ENCODE measurements at places on chromosomes 5 and 9.
A peak's percentile ranks its signal among the peaks of the same experiment; 100 is the strongest.

DNA sequence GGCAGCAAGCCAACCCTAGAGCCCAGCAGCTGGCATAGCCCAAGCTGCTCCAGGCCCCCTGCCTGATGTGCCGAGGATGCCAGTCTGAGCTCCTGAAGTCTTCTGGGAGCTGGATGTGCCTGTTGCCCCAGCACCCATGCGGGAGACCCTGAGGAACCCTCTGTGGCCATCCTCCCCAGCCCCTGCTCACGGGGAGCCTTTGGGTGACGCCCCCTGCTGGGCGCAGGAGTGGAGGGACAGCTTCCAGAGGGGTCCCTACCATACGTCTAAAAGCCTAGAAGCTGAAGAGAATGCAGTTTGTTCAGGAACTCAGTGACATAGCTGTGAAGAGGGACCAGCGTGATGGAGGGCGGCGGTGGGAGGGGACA, 33.1 kb upstream of the MVB12B start:
- no peak for DNase-seq

GRCh38 chr5:123285122-123286023, 137.8 kb downstream of the CEP120 start:
- no peak for DNase-seq

DNA sequence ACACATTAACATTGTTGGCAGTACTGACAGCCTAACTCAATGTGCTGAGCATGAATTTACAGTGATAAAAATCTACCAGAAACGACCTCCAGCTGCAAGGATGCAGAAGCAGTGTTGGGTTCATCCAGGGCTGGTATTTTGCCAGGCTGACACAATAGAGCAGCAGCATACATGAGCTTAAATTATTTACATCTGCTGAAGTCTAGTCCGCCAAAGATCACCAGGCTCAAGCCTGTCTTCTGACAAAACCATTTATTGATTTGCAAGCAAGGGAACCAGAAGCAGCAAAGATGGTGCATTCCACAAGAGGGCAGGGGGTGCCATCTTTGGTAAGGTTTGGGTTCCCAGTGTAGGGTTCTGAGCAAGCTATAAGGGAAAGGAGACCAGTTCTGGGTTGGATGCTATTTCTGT, 8.7 kb upstream of the C5orf34 start:
- DNase-seq = no peak

GRCh38 chr5:109484597-109484996, 74.8 kb upstream of the PJA2 start:
- DNase-seq = no peak

DNA sequence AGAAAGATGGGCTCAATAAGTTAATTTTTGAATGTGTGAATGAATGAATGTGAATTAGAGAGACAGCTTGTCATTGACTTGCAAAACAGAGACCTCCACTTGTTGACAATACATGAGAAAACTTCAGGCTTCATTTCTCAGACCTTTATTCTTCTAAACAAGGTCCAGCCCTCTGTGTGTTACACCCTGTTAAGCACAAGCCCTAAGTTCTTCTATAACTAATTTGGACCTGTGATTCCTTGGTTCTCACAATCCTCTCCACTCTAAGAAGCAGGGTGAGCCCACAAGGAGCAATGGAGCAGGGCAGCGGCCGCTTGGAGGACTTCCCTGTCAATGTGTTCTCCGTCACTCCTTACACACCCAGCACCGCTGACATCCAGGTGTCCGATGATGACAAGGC, at the start of gene TMEM174:
Gene TMEM174, plus strand, starts transcription at position 243 of the 400 bp plus-strand sequence. Its CDS starts 51 bp downstream, at position 294.
- no peak for DNase-seq

DNA sequence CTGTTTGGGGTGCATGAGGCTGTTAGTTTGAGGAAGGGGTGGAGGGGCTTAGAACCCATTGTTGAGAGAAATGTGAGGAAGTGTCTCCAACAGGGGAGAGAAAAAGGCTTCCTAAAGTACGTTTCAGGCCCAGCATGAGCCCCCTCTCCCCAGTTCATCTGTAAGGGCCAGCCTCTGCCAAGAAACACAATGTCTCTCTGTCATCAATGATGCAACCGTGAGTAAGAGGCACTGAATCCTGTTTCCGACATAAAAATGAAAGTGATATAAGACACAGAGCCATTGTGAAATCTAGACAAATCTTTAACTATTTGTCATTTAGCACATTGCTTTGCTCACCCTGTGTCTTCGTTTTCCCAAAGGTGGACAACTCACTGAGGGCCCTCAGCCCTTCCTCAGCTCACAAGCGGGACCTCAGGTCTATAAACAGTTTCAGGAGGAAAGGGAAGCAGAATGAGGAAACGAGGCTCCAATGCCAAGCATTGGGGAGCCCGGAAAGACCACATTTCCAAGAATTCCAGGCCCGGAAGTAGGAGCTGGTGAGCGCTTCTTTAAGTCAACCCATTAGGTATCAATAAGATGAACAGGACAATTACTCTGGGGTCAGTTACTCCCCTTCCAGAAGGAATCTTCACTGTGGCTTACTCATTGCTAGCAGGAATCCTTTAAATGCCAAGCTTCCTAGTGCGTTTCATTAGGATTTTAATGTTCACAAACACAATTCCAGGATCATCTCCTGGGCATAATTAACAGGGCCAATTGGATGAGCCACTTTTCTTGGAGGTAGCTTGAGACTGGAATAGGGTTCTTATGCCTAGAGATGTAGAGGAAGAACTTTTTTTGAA, 59.0 kb upstream of the KLF4 start:
- no peak for DNase-seq

DNA sequence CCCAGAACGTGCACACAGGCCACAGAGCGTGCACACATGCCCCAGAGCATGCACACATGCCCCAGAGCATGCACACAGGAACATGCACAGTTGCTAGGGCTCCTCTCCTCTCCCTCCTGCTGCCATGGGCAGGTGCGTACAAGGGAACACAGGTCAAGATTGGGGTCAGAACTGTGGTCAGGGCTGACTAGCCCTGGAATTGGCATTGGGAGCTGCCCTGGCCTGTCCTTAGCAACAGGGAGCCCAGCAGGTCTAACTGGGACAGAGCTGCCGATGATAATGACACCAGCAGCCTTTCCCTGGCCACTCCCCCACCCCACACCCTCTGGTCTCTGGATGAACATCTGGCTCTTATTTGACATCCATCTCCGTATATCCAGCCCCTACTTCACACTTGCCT, 8.0 kb downstream of the PCDH1 start:
- DNase-seq = no peak

- no peak for DNase-seq
Observed at GRCh38 chr9:108083796-108084352, 594.3 kb upstream of the KLF4 start.

- DNase-seq = peak; percentile 68
Observed at GRCh38 chr9:33466565-33467495, 6.9 kb downstream of the NOL6 start.

- no peak for DNase-seq
Observed at GRCh38 chr9:136719195-136719880, 7.0 kb downstream of the DIPK1B start.

- no peak for DNase-seq
Observed at GRCh38 chr9:129676975-129677374, 11.5 kb downstream of the PRRX2 start.

DNA sequence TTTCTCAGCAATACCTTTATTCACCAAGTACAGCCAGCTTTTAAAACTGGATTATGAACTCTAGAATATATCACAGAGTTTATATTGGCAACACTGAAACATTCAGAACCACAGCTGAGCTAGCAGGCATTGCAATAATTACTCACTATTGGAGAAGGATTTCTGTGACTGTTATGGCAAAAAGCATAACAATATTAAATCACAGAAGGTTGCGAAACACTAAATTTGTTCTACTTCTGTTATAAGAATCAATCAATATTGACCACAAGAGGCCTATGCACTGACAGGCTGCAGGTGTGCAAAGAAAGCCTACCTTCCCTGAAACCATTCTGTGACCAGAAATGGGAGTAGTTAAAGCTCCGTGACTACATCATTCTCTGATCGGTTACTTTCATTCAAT, 59.2 kb downstream of the AP3B1 start:
- DNase-seq = no peak

DNA sequence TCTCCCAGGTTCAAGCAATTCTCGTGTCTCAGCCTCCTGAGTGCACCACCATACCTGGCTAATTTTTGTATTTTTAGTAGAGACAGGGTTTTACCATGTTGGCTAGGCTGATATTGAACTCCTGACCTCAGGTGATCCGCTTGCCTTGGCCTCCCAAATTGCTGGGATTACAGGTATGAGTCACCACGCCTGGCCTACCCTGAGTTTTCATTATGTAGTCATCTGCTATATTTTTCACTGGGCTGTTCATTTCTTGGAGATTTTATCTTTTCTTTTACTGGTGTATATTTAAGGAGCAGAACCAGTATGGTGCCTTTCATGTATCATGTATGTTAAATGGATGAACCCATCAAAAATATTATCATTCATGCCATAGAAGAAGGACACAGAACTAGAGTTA, 377.0 kb upstream of the ACTBL2 start:
- DNase-seq = no peak

DNA sequence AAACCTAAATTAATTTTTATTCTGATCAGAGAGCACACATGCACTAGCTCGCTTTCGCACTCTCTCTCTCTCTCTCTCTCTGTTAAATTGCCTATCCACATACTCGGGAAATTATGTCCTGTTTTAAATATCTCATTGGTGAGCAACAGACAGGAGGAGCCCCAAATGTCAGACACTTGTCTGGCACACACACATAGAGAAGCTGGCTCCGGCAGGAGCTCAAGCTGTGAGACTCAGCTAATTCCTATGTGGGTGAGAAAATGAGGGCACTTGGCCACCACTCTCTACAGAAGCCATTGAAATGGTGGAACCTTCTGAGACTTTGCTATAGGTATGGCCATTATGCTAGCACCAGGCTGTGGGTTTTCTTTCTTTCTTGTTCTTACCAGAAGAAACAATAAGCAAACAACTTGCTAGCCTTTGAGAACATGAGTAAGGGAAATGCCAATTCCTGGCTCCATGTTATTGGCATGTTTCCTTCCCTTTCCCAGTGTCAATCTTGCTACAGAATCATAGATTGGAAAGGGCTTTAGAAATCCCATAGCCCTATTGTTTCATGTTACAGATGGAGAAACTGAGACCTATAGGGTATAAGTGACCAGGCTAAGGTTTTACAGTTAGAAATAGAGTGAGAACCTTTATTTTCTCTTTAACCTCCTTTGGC, 9.0 kb downstream of the RFX3 start:
- DNase-seq = no peak

GRCh38 chr5:175672976-175673648, 15.2 kb downstream of the HRH2 start:
- DNase-seq = no peak

DNA sequence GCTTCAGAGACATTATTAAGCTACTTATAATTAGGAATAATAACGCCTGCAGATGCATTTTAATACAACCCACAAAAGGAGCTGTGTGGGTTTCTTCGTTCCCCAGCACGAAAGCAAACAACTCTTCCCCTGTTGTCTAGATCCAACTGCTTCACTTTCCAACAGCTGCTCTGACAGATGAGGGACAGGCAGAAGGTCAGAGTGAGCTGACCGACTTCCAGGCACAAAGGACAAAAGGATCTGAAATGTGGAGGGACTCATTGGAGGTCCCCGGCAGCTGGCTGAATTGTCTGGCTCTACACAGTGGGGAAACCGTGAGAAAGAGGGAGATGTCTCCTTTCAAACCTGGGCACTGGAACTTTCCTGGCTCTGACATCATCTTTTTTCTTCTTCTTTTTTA, 79.1 kb upstream of the ALDH1B1 start:
- no peak for DNase-seq

DNA sequence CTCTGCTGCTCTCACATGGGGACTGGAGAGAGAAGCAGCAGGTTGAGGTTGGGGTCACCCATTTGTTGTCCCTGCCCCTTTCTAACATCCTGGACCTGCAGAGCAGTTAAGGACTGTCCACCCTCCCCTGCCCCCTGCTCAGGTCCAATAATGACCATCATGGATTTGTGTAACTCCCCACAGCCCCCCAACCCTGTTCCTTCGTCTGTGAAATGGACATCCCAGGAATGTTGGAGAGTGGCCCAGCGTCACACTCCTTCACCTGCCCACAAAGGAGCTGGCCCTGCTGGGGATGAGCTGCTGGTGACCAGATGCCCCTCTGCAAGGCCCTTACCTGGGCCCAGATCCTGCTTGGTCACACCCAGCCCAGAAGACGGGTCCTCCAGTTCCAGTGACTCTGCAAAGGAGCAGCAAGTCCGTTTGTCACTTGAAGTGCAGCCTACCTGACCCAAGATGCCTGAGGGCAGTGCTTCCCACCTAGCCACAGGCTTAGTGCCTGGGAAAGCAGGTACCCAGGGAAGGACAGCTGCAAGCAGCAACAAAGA, 10.4 kb downstream of the CD74 start:
- no peak for DNase-seq

DNA sequence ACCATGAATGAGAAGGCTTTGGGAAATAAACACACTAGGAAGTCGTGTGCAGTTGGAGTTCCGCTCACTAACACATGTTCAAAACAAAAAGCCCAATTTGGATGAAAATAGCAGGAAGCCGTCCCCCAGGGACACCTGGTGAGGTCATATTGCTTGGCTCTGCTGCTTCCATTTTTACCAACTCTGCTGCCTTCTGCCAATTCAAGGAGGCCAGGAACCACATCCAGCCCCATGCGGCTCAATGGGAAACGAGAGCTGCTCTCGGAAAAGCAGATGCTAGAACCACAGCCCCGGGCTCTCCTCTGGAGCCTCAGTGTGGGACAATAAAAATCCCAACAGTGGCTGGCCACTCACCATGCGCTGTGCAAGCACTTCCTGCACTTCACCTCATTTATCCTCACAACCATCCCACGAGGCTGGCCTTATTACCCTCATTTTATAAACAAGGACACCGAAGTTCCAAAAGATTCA, 13.4 kb downstream of the ADAM19 start:
- DNase-seq = no peak

GRCh38 chr9:16126042-16126441, 573.2 kb downstream of the CCDC171 start:
- no peak for DNase-seq

DNA sequence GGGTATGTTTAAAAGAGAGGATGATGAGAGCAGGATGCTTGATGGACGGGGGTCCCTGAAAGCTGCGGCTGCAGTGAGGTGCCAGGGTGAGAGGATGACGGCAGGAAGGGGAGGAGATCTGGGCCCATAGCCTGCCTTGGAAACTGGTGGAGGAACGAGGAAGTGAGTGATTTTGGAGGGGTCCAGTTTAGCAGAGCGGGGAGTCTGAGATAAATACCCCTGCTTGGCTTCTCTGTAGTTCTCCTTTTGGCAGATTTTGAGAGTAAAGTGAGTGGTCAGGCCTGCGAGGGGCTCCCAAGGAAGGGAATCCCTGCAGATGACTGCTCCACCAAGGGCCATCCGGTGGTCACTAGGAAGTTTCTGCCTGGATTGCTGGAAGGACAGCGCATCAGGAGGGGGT, 98.5 kb upstream of the PTCH1 start:
- DNase-seq = no peak

GRCh38 chr5:178372142-178372571, 139.6 kb upstream of the PHYKPL start:
- DNase-seq = no peak

GRCh38 chr5:180053061-180053602, 18.4 kb downstream of the RNF130 start:
- DNase-seq = no peak

DNA sequence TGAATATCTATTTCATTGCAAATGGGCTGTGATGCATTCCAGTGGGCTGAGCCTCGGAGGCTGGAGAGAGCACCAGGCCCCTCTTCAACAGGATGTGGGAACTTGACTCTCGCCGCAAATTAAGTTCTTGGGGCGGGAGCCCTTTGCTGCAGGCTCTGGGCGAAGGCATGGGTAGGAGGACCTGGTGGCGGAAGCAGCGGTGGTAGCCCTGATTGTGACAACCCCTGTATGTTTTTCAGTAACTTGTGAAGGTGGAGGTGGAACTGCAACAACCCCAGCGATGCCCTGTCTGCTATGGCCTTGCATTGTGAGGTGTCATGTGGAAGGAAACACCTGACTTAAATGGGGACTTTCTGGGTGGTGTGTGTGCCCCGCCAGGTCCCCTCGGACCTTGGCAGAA, 9.4 kb downstream of the FYB1 start:
- peak; percentile 49 for DNase-seq
